ENCODE measurements at places on chromosomes 7 and 10. TPM values are rescaled to one million over a fixed set of nuclear protein-coding genes. Genes with fewer than 3 reads are reported as not detected.

The CEP55 gene
- 7.1 TPM for polyA plus RNA-seq

The INMT gene
- polyA plus RNA-seq, result 6.3 TPM

The LRRC61 gene
- polyA plus RNA-seq, result 5.7 TPM

The OR2A5 gene
- not detected for polyA plus RNA-seq

The CTAGE15 gene
- 0.63 TPM for polyA plus RNA-seq

The NPC1L1 gene
- polyA plus RNA-seq, result 0.33 TPM

The ADRA2A gene
- 4.4 TPM for polyA plus RNA-seq

The MYL10 gene
- 26.5 TPM for polyA plus RNA-seq

- no peak for DNase-seq
These were observed 58.5 kb downstream of the TRUB1 start for GRCh38 chr10:114996542-114996941.

- DNase-seq, result peak; percentile 17
These were observed 32.0 kb downstream of the SRRM3 start for GRCh38 chr7:76233538-76234281.

- no peak for DNase-seq
These were observed 43.6 kb downstream of the ZNF22 start for GRCh38 chr10:45044290-45044689.

- no peak for DNase-seq
These were observed 91.1 kb upstream of the DNAJB12 start for GRCh38 chr10:72445851-72446250.

- peak; percentile 31 for DNase-seq
These were observed 65.9 kb upstream of the ZNF92 start for GRCh38 chr7:65307651-65308299.

- DNase-seq, result peak; percentile 76
These were observed 134.7 kb upstream of the GALNT17 start for GRCh38 chr7:70997261-70997660.

- no peak for DNase-seq
These were observed 64.1 kb downstream of the MICU1 start for GRCh38 chr10:72561745-72562166.
